Stimulated activated CD4-positive, alpha-beta T cell treated with anti-CD3 and anti-CD28 coated beads, TNF-alpha, amount 100 ng/mL, for 4 hours (primary cell): ENCODE measurements at places on chromosomes 16 and 17.

GRCh38 chr17:75450270-75450669 is 6.2 kb upstream of the TMEM94 start:
- no peak for DNase-seq

DNA sequence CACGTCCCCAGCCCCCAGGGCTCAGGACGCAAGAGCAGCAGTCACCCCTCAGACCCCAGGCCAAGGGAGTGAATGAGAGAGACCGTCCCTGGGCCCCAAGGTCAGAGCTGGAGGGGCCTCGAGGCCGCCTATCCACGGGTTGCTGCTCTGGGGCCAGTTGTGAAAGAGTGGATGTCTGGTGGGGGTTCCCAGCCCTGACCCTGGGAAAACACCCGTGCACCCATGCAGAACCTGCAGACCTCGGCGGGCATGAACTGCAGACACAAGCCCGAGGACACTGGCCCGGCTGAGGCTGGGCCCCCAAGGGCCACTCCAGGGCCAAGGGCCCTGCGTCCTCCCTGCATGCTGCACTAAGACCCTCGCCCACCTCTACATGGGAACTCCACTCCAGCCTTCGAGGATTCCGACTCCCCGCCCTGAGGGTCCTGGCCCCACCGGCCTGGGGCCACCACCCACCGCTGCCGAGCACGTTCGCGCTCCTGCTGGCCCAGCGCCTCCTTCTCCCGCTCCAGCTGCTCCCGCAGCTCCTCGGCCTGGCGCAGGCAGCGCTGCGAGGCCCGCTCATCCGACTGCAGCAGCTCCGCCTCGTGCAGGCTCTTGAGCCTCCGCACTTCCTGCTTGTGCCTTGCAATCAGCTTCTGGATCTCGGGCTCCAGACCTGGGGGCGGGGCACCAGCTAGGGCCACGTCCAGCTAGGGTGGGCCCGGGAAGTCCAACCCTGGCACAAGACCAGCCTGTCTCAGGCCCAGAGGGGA is 27.6 kb upstream of the AATK start:
- DNase-seq, result no peak

DNA sequence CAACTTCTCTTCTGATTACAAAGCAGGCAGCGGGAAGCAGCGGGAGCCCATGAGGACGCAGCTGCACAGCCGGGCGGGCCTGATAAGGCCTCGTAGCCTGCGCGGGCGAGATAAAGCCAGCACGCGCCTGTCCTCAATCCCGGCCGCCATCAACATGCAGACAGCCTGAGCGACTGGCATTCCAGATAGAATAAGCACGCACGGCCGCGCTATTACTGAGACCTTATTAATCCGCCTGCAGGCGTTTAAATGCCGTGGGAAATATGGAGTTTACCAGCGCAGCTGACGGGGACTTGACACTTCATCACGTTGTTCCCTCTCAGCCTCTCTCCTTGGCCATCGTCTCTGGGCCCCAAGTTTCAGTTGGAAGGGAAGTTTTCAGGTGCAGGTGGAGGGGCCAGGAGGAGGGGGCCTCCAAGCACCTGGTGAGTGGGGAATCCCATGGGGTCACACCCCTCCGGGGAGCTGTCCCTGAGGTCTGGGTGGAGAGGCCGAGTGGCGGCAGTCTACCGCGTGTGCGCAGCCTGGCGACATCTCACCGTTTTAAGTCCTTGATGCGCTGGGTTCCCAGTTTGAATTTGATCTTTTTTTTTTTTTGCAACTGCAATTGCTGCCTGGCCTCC is 27.3 kb upstream of the CBFA2T3 start:
- DNase-seq, result no peak

- DNase-seq, result no peak
Observed at GRCh38 chr17:73481676-73482075, 162.6 kb downstream of the SDK2 start.

GRCh38 chr17:19378416-19379360 is at the start of gene MAPK7:
MAPK7 (plus strand) TSS chr17:19378498; CDS start chr17:19378901, 403 bp downstream.
- no peak for DNase-seq

GRCh38 chr16:87380881-87381280 is 2.7 kb downstream of the FBXO31 start:
- DNase-seq, result no peak

- DNase-seq, result no peak
Observed at GRCh38 chr16:68617734-68618133, 27.4 kb upstream of the CDH3 start.

- DNase-seq, result no peak
Observed at GRCh38 chr16:72091217-72091616, 2.2 kb downstream of the TXNL4B start.

- DNase-seq, result no peak
Observed at GRCh38 chr17:34639706-34640425, 60.5 kb downstream of the TMEM132E start.

DNA sequence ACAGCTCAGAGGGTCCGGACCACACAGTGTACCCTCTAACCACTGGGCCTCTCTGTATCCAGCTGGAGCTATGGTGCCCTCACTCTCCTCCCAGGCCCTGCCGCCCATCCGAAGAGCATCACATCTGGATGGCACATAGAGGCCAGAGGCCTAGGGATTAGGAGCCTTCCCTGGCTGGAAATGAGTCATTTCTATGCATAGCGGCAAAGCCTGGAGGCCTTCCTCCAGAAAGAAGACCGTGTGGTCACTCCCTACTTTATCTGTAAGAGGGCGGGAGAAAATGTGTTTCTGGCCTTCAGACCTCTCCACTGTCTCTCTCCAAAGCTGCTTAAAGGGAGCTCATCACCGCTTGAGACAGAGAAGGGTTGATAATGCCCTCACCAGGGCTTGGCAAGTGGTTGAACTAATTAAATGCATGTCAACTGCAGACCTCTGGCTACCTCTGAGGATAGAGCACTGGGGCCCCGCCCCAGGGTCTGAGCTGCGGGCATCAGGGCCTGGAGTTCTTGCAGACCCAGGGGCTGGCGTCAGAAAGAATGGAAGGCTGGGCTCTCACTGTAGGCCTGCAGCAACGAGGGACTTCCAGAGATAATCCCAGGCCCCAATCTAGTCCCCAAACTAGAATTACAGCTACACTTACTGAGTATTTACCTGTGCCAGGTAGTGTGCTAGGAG is 122.2 kb downstream of the IRX5 start:
- no peak for DNase-seq

GRCh38 chr16:55754056-55754455 is 78.8 kb downstream of the CES1 start:
- no peak for DNase-seq

- no peak for DNase-seq
Observed at GRCh38 chr16:53968896-53969295, 264.9 kb downstream of the FTO start.

DNA sequence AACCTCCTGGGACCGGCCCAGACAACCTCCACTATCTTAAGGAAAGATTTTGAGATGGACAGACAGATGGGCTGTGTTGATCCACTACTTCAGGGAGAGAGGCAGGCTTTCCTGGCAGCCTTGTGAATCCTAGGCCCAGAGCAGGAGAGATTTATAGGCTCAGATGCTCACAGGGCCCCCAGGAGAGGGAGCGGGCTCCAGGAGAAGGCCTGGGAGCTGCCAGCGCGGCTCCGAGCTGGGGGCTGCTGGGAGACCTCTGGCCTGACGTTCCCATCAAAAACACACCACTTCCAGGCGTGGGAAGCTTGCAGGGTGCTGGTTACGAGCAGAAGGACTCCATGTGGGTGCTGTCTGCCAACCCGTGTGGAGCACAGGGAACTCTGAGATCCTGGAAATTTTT is 53.2 kb downstream of the MYH11 start:
- DNase-seq, result no peak

- no peak for DNase-seq
Observed at GRCh38 chr17:71437166-71437565, 683.7 kb upstream of the SOX9 start.
